ENCODE measurements at places on chromosomes 2 and 18.

- DNase-seq = no peak
Observed at GRCh38 chr2:44245083-44245861, 30.0 kb upstream of the SLC3A1 start.

DNA sequence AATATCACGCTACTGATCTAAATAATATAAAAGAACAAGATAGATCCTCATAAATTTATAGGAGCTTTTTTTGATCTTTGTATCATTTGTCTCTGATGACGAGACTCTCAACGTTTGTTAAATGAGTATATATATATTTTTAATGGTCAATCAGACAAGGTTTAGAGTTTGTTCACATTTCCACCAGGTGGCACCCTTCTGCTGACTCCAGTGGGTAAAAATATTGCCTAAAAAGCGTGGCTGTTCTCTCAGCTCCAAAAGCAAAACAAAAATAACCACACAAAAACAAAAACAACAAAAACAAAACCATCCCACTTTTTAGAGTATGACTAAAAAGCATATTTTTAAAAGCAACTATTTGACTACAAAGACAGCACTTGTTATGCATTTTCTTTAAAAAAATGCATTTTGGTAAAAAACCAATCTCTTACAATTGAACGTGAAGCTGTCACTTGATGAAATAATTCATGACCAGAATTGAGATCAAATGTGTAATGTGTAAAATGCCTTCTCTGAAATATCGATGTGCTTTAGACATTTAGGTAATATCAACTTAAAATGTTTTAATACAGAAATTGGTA is 723.2 kb downstream of the DPP10 start:
- peak; percentile 58 for DNase-seq

GRCh38 chr2:240650254-240650965 is 25.1 kb downstream of the GPR35 start:
- DNase-seq = no peak

DNA sequence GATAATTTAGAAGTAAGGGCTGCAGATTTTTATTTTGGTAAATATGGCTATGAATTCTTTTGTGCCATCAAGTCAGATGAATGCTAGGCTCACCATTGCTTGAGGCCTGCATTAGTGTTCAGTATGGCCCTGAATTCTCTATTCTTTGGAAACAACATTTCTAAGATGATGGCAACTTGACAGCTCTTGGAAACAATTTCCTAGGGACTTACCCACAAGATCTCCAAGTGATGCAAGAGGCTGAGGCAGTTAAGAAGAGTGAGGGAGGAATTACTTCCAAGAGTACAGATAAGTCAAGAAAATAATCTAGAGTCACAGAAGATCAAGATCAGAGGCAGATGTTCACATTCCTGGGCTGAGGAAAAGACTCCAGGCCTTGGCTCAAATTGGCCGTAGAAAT is 129.1 kb downstream of the NRP2 start:
- DNase-seq = no peak

- DNase-seq = no peak
Observed at GRCh38 chr2:34646901-34647300, 1047.8 kb upstream of the FAM98A start.

DNA sequence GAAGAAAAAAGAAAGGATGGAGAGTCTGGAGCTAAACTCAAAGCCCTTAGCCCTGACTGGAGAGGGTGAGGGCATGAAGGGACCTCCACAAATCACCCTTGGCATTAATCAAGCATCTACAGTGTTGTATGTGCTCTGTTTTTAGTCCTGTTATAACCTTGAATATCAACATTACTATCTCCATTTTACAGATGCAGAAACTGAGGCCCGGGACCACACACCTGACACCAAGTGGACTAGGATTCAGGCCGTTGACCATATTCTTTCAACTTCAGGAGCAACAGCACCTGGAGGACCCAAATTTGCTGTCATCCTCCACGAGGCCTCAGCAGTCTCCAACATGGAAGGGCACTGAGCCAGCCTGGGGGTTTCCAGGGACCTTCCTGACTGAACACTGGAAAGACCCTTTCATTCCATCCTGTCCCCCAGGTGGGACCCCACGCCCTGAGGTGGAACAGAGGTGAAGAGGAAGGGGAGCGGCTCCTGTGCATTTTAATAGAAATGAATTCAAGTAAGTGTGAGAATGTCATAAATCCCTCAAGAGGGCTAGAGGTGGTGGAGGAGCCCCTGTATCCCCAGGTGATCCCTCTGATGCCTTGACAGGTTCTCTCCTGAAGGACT is 41.0 kb downstream of the SERTAD2 start:
- DNase-seq = no peak

GRCh38 chr2:192265751-192266150 is 71.0 kb upstream of the TMEFF2 start:
- DNase-seq = no peak

DNA sequence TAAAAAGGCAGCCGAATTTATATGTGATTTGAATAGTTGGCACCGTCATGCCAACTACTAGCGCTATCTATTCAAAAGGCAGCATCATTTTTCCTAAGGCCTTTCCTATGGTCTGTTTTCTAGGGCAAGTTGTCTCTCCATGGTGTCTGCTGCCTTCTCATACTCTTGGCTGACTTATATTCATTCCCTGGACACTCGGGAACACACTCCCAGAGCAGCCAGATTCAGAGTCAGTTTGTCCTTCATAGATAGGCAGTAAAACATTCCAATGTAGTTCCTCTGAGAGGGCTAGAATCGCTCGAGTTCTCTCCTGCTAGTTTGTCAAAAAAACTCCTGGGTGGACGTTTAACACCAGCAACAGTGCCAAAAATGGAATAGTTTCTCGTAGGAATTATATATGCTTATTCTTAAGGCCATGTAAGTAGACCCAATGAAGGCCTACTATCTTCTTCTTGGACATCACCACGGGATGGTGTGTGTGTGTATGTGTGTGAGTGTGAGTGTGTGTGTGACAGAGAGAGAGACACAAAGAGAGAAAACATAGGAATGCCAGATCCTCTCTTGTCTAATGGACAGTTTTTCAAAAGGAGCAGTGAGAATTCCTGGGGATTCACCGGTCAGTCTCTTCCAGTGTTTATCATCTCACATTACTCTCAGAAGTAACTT is 129.3 kb upstream of the CTAGE1 start:
- no peak for DNase-seq

All from HAP-1 (cell line).